Activated gamma-delta T cell (primary cell): ENCODE measurements at places on chromosomes 5 and 9.

DNA sequence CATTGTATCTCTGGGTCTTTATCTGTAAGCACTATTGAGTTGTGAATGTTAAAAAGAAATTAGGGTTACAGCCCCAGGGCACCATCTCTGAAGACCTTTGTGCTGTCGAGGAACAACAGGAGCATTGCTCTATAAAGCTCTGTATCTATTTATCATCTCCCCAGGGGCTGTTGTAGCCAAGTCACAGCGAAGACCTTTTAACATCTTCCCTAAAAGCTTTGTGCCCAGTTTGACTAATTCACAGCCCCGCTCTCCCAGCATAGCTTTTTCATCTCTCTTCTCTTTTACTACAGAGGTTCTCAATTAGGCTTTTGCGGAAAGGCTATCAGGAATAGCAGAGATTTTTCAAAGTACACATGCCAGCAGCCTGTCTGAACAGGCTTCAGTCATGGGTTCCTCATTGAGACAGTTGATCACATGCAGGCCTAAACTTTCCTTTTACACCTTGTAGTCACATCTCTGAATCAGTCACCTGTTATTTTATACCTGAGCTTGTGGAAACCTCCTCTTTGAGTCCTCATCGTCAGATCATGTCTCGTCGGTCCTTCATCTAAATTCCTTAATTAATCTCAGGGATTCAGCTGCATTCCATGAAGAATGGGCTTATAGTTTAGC lies 140.5 kb downstream of the NPR3 start:
- no peak for DNase-seq

DNA sequence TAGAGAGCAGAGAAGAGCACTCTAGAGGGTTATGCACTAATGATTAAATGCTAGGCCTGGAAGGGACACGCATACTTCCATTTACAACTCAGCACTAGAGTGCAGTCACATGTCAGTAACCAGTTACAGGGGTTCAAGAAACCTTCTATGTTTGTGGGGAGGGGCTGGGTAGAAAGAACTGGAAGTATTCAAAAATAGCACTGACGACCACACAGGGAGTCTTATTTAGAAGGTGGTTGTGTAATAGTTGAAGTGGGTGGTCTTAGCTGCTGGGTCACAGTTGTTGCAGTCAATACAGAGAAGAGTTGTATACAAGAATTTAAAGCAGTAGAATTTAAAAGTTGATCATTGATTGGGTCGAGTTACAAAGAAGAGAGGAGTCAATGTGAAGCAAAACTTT lies 15.4 kb downstream of the AOPEP start:
- no peak for DNase-seq

GRCh38 chr5:58456026-58456425 lies 3.9 kb downstream of the PLK2 start:
- no peak for DNase-seq

DNA sequence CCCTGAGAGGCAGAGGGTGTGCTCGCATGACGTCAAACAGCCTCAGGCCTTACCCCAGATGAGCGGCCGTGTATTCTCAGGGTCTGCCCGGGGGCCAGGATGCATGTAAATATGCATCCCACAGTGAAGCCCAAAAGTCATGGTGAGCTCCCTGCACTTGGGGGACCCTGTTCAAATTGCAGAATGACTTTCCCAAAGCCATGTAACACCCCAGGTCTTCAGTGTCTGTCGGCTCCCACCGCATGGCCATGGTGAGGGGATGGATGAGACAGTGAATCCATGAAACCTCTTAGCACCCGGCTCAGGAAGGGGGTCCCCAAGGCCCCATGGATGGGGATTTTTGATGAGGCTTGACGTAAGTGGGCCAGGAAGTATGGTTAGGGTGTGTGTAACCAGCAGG lies 9.3 kb upstream of the COL5A1 start:
- DNase-seq: no peak

DNA sequence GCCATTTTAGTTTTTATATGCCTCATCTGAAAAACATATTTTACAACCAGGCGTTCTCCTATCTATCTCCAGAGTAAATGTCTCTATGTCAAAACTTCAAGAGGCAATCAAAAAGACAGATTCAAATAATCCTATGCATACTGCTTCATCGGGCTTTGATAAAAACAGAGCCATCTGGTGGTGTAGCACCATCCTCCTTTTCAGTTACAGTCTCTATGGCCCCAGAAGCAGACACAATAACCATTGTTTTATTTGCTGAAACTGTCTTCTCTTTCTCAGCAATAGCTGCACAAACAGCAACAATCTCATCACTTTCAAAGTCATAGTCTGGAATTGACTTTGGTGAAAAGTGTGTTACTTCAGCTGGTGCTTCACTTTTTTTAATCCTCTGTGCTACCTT lies 36.3 kb downstream of the PTGER4 start:
- DNase-seq: no peak

DNA sequence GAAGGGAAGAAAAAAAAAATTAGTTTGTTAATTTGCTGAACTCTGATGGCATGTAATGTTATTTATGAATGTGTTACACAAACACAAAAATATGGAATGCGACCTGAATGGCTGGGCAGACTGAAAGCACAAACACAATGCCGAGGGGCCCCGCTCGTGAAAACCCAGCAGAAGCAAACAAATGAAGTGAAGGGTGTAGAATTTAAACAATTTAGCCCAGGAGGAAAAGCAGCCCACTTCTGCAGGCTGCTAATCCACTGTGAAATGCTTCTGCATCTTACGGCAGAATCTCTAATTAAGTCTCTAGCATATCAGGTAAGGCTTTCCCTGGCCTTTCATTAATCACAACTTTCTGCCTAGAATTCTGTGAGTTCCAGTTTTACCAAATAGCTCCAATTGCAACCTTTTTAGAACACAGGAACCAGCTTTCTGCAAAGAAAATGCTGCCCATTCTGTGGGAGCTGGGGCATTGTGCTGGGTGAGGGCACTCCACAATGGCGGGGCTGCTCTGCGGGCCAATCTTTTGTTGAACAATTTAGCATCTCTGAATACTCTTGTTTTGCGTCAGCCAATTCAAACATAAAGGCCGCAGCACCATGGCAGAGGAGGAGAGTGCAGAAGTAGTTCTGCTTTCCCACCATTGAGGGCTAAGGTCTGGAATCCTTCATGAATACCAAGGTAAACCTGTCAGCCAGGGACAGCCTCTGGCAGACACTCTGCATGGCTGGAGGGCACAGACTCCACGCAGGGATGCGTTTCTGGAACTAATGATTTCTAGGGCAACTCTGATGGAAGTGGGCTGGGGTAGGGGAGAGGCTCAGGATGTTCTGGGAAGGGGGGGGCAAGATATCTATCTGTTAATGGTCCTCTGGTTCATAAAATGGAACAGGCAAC lies 66.4 kb downstream of the PTCH1 start:
- DNase-seq: no peak

GRCh38 chr9:135130207-135130976 lies 42.9 kb downstream of the OLFM1 start:
- DNase-seq: no peak

DNA sequence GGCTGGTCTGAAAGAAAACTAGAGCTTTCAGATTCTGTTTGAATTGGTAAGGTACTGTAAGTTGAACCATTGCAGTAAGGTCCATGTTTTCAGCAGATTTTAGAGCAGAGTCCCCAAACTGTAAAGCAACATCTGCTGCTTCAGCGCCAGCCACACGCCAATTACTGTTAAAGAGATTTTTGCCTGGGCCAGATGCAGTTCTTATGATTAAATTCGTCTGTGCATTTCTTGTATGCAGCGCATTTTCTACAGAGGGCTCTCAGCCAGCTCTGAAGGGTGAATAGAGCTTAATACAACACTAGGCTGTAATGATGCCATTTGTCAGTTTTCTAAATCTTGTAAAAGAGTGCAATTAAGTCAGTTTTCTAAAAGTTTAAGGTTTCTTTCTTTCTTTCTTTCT lies 246.3 kb downstream of the COX7C start:
- DNase-seq: no peak

- no peak for DNase-seq
These were observed 576.3 kb downstream of the PDE4D start for GRCh38 chr5:59317023-59317773.

GRCh38 chr5:161850491-161850890 lies 2.6 kb downstream of the GABRA1 start:
- no peak for DNase-seq

- DNase-seq: no peak
These were observed 19.4 kb downstream of the FPGS start for GRCh38 chr9:127822108-127822507.

- no peak for DNase-seq
These were observed 24.2 kb downstream of the TNIP1 start for GRCh38 chr5:151056379-151057325.

DNA sequence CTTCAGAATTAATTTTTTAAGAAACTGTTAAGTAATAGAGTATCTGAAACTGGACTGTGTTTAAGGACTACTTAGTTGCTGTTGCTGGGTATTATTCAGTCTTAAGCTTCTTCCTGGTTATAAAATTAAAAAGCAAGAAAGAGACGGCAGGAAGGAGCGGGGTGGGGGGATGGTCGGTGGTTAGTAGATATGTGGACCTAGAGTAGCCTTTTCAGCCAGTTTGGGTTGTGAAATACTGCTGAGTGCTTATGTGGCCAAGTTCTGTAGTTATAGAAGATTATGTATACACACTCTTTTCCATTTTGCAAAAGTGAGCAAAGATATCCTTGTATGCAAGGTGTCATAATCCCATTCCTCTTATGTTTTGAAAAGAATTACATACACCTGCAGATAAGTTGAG lies 28.5 kb downstream of the TRIO start:
- DNase-seq: no peak

GRCh38 chr5:96384353-96384752 lies 48.7 kb downstream of the PCSK1 start:
- no peak for DNase-seq

- no peak for DNase-seq
These were observed 892.9 kb downstream of the NR2F1-AS1 start for GRCh38 chr5:92687821-92688722.

GRCh38 chr5:134145779-134146581 lies 30.8 kb downstream of the SKP1 start:
- no peak for DNase-seq

- no peak for DNase-seq
These were observed 72.0 kb upstream of the RAI14 start for GRCh38 chr5:34584165-34584564.

DNA sequence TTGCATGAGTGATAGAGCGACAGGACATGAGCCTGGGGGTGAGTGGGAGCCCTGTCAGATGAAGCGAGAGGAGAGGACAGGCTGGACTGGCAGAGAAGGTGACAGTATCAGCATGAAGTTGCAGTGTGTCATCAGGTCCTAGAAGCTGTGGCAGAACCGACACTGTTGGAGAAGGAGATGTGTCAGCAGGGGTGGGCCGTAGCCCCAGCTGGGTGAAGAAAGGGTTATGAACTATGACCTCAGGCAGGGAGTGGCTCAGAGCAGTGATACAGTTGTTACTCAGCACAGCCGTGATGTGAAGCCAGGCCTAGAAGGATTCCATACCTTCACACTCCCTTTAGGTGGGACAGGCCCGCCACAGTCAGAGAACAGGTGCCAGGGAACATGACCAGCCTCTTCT lies 7.6 kb downstream of the PCYOX1L start:
- no peak for DNase-seq

DNA sequence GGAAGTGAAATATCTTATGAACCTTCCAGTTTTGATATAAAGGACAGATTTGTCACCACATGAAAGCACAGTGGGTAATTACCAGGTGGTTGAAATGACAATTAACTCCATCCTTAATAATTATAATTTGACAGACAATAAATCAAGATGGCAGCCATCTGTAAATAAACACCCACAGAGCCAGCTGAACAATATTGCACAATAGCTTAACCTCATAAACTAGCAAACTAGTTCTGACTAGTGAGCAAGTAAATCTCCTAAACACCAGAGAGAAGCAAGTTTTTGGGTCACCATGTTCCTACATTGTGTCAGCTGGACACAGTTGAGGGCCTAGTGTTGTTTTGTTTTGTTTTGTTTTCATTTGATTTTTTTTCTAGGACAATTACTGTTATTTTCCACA lies 577.4 kb downstream of the ACTL7B start:
- DNase-seq: no peak

DNA sequence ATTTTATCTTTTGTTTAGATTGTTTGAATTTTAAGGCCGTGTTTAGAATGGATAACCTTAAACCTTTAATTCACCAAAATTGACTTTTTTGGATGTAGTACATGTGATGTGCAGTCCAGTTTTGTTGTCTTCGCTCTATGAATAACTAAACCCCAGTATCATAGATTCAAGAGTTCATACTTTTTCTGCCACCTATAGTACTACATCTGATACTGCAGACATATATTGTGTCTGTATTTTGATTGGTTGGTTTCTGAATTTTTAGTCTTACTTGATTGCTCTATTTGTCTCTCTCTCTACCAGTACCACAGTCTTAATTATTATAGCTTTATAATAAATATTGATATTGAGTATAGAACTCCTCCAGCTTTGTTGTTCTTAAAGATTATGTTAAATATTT lies 58.1 kb downstream of the PPIP5K2 start:
- DNase-seq: no peak

DNA sequence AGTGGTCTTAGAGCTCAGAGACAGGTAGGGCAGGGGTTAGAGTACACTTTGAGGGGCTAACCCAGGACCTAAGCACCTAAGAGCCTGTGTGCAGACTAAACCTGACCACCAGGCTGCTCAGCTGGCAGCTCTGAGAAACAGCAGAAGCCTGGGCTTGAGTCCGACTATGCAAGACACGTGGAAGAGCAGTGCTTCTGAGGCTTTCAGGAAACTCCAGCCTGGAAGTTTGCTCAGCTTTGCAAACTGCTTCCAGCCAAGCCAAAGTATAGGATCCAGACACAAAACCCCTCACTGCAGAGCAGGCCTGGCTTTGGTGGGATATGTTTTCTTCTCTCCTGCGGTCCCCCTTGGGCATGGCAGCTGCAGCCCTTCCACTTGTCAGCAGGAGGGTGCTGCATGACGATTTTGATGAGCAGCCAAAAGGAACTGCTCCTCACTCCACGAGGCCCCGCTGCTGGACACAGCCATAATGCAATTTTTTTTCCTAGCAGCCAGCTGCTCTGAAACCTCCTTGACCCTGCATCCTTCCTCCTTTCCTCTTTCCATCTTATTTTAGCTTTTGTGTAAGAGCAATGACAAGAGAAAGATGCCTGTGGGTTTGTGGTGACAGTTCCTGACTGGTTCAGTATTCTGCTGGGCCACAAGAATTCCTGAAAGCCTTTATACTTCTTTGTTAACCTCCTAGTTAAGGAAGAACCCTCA lies 123.1 kb downstream of the LIFR start:
- no peak for DNase-seq

DNA sequence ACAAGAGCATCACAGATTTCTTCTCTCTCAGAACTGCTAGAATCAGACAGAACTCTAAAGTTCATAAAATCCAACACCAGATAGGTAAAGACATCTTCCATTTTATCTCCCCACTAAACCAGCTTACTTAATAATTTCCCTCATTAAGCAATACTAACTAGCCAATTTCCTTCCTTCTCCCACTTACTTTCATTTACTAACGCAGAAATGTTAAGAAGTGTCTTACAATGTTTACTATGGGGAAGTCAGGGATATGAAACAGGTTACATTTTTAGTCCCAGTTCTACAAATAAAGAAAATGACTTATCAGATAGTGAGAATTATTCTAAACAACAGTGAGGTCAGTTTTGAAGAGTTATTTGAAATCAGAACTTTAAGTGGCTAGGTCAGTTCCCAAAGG lies 236.5 kb downstream of the FBXL17 start:
- no peak for DNase-seq

DNA sequence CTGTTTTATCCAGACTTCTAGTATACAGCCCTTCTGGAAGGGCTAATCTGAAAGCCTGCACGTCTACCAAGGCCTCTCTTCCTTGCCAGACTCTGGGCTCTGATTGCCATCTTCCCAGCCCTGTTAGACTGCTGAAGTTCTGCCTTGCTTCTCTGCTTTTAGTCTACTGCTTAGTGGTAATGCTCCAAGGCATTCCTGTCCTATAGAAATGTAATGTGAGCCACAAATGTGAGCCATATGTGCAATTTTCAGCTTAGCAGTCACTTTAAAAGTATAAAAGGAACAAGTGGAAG lies 32.1 kb downstream of the WNK2 start:
- no peak for DNase-seq
